Cardiac muscle cell (in vitro differentiated cells and primary cell): ENCODE measurements at places on chromosomes 1 and 21. TPM values are rescaled to one million over a fixed set of nuclear protein-coding genes. Genes with fewer than 3 reads are reported as not detected.

NAV1 gene
- polyA plus RNA-seq = 99.0 and 127 TPM in 2 replicates

THRAP3 gene
- polyA plus RNA-seq = 48.6 and 63.6 TPM in 2 replicates

GBP6 gene
- not detected in 2 replicates for polyA plus RNA-seq

HCRTR1 gene
- not detected in 2 replicates for polyA plus RNA-seq

NKAIN1 gene
- polyA plus RNA-seq = 2.4 and 2.8 TPM in 2 replicates

HSD3B1 gene
- 0.07 TPM in 1 of 2 replicates, not detected in the other for polyA plus RNA-seq

SLC9A1 gene
- 18.7 and 19.4 TPM in 2 replicates for polyA plus RNA-seq

ISG20L2 gene
- 25.1 and 31.3 TPM in 2 replicates for polyA plus RNA-seq

RRP1B gene
- polyA plus RNA-seq = 13.6 and 14.8 TPM in 2 replicates

DCDC2B gene
- polyA plus RNA-seq = 0.64 and 0.72 TPM in 2 replicates

PEA15 gene
- polyA plus RNA-seq = 64.5 and 93.2 TPM in 2 replicates

DNA sequence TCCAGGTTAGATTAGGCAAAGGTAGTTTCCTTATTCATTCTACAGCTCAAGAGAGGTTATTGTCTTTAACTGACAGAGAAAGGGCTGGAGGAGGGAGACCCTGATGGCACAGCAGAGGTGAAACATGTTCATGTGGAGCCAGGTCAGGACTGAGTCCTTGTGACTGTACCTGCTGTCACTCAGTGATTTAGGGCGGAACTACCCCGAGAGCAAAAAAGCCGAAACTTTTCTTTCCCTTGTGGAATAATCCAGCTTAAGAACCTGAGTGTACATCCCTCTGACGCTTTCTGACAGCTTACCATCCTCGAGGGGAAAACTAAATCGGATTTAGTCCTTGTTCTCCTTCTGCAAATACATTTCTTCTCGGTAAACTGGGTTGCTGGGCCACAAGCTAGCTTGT lies 273.2 kb downstream of the BACH1 start:
- DNase-seq = no peak

DNA sequence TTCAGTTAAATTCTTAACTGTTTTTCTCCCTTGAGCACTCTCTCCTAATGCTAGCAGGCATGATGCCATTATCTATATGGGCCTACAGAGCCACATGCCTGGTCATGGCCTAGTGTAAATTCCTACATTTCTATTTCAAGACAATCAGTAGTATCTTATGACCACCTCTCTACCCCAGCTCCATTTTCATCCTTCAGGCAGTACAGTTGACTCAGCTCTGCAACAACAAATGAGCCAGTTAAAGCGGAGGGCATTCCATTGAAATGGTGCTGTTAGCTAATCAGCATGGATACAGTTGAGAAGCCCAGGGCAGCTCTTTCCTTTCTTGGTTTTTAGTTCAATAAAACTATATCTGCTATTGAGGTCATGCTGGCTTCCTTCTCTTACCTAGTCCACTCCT lies 150.0 kb downstream of the PPP1R12B start:
- DNase-seq = no peak

GRCh38 chr1:115098979-115099692 lies 9.8 kb upstream of the TSPAN2 start:
- no peak for DNase-seq

- no peak for DNase-seq
These were observed 15.0 kb downstream of the HLX start for GRCh38 chr1:220894025-220894923.

- DNase-seq = no peak
These were observed 2.4 kb downstream of the TP73 start for GRCh38 chr1:3654549-3655281.

- no peak for DNase-seq
These were observed 3.4 kb downstream of the CAPN9 start for GRCh38 chr1:230750576-230750975.

- no peak for DNase-seq
These were observed 191.8 kb downstream of the RPS6KC1 start for GRCh38 chr1:213242883-213243282.

GRCh38 chr1:225415307-225415706 lies 12.5 kb downstream of the LBR start:
- DNase-seq = no peak

DNA sequence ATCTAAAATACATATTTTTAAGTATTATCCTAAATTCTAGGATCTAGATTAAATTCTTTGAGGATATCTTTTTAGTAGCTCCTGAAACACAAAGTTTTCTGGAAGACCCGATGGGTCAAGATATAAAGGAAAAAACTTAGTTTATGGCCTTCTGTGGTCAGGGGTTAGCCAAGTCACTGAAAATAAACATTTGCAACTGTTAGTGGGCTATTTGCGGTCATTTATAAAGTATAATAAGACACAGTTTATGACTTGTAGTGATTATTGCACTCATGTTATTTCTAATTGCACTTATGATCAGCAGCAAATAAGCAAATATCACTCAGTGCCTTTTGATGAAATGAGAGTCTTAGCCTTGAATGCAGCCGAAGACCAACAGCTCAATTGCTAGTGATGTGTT lies 183.3 kb downstream of the NFIA start:
- no peak for DNase-seq

- DNase-seq = no peak
These were observed 181.6 kb downstream of the KIF26B start for GRCh38 chr1:245336149-245336983.

GRCh38 chr21:14480411-14481031 lies 65.6 kb downstream of the SAMSN1 start:
- DNase-seq = peak; percentile 6

DNA sequence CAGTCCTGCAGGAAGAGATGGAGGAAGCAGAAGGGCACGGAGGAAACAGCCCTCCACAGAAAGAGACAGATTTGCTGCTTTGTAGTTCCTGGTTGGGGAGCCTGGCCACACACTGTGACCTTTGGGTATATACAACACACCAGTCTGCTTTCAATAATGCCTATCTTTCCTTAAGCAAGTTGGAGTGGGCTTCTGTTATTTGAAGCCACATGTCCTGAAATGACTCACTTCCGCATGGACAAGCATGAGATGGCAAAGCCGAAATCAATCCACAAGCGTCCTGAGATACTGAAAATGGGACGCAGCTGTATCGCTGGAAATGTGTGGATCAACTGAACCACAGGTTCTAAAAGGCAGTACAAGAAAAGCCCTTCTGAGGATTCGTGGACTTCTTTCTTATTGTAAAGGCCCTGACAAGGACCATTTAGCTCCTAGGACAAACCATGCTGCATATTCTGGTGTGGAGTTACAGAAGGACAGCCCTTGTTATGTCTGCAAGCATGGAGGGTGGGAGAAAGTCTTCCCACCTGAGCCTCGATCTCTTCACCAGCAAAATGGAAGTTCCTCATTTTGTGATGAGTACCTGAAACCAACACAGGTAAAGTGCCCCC lies 22.7 kb upstream of the FHAD1 start:
- no peak for DNase-seq

- no peak for DNase-seq
These were observed 35.3 kb downstream of the VN1R5 start for GRCh38 chr1:247291161-247291560.

- peak; percentile 92 for DNase-seq
These were observed at the start of gene CFAP74 for GRCh38 chr1:2003541-2004131. Gene CFAP74, minus strand, starts transcription at chr1:2003786. Its CDS starts 12,830 bp downstream, at chr1:1990956.

DNA sequence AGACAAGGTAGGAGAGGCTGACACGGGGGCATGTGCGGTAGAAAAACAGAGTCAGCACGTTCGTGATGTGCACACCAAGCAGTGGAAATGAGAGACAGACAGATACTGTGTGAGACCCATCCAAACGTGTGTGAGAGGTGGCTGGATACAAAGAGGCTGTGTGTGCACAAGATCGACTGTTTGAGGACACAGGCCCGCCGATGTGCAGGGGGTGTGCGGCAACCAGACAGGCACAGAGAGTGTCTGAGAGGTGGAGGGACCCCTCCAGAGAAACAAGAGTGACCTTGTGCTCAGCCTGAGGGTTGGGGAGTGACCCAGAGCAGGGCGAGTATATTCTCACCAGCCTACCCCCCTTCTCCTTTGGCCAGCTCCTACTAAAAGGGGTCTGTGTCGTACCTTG lies 97.8 kb upstream of the IPO9 start:
- no peak for DNase-seq
